ENCODE measurements at places on chromosomes 7 and 10.

DNA sequence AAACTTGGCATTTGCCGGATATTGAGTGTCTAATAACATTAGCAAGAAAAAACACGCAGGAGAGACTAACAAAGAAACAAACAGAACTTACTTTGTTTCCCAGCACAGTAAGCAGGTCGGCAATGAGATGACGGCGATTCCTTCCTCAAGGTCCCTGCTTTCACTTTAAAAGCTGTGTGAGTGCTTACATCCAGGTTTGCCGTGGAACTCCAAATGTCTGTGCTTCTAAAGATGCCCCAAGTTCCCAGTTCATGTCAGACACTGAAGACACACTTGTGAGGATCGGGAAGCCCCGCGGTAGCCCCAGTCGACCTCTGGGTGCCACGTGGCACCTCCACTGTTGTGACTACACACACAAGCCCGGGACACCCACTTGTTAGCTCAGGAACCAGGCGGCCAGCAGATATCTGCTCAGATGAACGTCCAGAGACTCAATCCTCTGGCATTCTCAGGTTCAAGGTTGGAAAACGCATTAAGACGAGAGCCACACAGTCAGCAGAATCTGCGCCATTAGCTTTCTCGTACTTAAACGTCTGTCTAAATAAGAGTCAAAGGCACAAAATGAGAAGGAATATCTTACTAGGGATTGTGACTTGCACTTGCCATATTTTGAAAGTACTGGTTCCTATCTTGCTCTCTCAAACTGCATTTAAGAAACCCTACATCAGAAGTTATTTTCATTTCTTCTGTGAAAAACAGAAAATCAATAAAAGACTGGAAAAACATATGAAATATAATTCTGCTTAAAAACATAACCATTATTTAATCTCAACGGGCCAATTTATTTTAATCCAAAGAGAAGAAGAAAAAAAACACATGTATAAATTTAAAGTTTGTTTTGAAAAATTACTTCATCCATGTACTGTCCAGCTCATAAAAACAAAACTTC is 207.6 kb upstream of the KLF14 start:
- no peak for DNase-seq

DNA sequence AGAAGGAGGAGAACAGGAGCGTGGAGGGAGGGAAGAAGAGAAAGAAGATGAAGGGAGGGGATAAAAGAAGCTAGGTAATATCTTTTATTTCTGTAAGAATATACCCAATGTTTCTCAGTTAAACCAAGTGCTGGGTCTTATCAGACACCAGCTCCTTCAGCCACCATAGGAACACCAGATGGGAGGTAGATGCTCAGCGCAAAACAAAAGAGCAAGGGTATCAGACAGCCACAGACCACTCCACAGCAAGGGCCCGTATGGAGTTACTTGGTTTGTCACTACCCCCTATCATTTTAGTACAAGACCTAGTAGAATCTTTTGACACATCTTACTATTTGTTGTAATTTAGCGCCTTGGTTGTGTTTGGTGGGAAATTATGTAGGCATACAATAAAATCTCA is 65.9 kb upstream of the FAM133B start:
- DNase-seq: no peak

GRCh38 chr7:93920496-93921182 is 896 bp upstream of the GNG11 start:
- peak; percentile 12 for DNase-seq

DNA sequence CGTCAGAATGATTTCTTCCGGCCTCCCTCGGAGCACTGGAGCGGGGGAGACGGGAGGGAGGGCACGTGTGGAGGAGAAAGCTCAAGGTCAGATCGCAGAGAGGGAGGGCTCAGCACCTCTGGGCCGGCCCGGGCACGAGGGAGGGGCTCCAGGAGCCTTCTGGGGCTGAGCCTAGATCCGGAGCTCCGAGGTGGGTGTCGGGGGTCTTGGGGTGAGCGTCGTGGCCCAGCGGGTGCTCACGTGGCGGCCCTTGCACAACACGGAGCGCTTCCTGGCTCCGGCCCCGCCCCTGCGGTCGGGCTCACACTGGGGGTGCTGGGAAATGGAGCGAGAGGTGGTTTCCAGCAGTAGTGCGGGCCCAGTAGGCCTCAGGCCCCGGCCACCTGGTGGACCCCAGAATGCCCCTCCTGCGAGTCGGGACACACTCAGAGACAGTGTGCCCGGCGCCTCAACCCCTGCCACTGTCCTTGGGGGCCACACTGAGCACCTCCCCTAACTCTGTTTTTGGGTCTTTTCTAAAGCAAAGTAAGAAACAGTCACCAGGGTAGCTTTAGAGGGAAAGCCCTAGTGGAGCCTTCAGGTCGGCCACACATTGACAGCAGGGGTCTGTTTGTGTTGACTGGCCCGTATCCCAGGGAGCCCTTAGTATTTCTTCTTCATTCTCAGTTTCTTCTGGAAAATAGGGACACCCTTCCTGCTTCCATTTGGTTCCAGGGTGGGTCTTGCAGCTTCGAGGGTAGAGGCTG is 798 bp downstream of the PPIF start:
- DNase-seq: peak; percentile 71

DNA sequence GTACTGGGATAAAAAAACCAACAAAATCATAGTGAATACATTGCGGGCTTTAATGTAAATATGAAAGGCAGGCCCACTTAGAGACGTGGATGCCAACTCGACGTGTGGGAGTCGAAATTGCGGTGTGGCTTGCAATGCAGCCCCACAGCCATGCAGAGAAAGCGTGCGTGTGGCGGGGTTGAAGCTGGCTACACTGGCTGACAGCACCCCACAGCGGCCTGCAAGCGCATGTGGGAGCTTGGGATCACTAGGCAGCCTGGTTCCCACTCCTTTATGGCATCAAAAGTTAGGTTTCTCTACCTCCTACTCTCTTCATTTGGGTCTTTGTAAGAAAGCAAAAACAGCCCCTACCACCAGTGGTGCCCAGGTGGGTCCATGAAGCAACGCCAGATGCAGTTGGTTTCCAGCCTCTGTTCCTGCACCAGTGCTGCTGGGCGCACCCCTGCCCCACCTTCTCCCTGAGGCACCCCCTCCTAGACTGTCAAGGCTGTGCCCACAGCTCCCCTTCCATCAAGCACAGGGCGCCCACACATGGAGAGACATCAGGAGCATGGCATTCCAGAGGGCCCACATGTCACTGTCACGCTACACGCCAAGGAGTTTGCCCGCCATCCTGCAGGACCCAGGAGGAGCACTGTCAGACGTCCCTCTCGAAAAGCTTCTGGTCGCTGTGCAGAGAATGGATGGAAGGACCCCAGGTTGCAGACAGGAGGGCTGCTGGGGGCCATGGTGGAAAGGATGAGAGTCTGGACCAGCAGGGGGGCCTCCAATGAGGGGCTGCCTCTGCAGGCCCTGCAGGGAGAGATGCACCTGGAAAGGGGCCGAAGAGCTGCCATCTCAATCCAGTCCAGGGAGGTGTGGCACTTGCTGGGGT is 142.9 kb downstream of the PAXIP1 start:
- DNase-seq: no peak

Data from fibroblast of skin of right quadriceps (primary cell).